ENCODE measurements at places on chromosomes 3 and 15.

GRCh38 chr3:9041626-9042025 lies 78.4 kb upstream of the RAD18 start:
- no peak for DNase-seq

- DNase-seq: no peak
Observed at GRCh38 chr15:34900748-34901147, 68.8 kb downstream of the AQR start.

DNA sequence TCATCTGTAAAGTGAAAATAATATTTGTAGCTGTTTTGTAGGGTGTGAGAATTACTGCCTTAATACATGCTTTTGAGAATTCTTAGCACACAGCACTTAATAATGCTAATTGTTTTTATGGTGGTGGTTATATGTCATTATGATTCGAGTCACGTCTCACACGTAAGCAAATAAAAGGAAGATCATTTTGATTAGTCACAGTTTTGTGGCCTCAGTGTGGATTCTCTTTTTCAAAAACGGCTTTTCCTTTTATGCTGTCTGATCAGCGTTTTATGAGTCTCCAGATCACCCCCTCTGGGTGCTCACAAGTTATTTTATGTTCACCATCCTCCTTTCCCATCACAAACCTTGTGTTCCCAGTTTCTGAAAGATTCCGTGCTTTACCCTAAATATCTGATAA lies 255.6 kb upstream of the CNTN4 start:
- no peak for DNase-seq

DNA sequence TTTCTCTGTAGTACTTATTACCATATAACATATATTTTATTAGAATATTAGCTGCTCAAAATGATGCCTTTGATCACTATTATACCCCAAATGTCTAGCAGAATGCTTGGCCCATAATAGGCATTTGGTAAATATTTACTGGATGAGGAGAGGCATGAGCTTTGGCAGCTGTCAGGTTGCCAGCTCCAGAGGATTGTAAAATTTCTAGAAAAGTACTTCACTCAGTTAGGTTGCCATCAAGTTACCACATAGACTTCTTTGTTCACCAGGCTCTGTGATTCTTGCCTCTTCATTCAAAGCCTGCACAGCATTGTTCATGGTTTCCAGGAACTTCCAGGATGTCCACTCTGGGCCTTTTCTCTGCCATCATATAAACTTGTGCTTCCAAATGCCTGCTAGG lies 582.8 kb downstream of the PDCD6IP start:
- no peak for DNase-seq

Measured in MCF 10A (cell line).